ENCODE measurements at places on chromosomes 6 and 20.

DNA sequence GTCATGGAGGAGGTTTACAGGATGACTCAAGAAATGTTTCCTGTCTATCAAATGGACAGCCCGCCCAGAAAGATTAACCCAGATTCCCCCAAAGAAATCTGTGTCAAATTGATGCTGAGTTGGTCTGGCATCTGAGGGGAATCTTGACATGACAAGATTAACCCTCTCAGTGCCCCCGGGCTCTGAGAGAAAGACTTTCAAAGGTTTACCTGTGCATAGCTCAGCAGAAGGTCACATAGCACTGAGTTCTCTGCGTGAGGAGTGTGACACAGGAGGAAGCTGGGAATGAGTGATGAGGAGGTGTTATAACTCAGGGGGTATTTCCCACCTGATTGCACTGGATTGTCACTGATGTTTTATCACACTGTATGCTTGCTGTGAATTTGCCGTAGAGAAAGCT is 601.2 kb downstream of the DHX35 start:
- no peak for DNase-seq

- no peak for DNase-seq
Measured at GRCh38 chr6:166927240-166927934, 29.0 kb downstream of the RNASET2 start.

GRCh38 chr6:167481307-167481926 is 156.5 kb downstream of the TTLL2 start:
- no peak for DNase-seq

GRCh38 chr6:80467408-80467807 is 360.9 kb downstream of the BCKDHB start:
- no peak for DNase-seq

DNA sequence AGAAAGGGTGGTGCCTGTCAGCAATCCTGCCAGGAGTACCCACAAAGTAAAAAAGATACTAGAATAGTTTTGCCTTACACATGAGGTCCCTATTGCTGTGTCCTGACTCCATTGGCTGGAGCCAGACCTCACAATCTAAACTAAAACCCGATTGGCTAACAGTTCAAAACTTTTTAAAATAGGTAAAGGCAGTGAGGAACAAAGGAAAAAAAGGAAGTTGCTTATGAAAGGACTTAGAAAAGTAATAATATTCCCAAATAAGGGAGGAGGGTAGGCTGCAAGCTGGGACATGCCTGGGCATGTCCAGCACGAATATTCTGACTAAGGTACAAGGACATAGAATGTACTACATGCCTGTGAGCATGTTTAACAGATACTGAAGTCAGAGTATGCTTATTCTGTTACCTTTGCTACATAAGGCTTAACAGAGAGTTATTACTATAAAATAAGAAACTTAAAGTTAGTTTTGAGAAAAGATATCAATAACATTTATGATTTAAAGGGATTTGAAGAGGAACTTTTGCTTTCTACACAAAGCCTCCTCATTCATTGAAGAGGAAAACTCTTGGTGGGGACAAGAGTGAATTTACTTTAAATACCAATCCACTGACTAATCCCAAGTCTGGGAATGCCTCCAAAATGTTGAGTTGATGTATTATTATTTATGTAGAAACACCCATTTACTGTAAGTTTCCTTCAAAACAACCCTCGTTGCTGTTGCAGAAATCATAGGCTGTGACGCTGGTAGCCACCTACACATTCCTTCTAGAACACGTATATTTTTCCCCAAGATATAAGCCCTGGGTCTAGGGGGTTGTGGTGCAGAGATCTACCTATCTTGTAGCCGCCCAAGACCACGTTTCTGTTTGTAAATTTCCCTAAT is 8.2 kb upstream of the MTHFD1L start:
- peak; percentile 99 for DNase-seq

DNA sequence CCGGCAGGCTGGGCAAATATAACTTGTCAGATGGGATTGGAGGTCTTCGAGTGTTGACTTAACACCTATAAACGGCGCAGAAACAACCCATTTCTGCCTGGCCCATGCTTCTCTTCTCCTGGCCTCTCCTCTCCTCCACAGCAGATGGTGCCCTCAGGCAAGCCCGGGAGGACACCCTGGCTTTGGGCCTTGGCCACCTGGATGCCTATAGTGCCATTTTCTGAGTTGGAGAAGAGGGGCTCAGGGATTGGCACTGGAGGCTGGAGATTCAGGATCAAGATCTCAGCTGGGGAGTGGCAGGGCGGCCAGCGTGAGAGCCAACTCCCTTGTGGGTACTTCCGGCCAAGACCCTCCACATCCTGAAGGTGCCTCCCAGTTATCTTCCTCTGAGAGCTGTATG is 211.9 kb upstream of the PMEPA1 start:
- DNase-seq, result no peak

DNA sequence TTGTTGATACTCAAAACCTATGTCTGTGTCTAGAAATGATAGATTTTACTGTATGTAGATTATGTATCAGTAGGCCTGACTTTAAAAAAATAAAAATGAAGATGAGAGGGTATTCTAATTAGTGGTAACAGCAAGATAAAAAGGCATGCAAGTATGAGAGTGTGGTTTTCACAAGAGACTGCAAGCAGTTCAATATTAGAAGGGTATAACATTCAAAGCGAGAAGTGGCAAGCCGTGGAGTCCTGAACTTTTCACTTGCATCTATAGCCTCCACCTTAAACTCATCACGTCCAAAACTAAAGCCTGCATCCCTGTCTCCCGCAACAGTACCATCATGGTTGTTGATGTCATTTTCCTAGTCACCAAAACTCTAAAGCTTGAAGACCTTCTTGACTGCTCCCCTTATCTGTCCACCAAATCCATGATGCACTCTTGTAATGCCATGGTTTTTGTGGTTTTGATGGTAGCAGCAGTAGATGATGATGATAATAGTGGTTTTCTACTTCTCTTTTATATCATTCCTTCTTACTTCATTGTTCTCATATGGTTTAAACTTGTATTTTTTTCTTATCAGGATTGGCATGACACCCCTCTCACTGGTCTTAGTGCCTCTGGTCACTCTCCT is 9.2 kb upstream of the CGA start:
- DNase-seq, result no peak

DNA sequence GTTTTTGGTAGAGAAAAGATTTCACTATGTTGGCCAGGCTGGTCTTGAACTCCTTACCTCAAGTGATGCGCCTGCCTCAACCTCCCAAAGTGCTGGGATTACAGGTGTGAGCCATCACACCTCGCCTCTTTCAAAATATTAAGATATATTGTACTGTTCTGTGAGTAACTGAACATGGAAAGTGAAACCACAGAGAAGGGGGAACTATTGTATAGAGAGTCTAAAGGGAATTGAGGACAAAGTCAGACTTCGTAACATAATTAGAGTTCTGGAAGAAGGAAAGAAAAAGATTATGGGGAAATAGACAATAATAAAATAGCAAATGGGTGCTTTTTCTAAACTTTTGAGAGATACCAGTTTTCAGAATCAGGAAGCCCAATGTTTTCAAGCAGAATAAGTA is 17.4 kb upstream of the AKAP7 start:
- no peak for DNase-seq

GRCh38 chr6:3372912-3373554 is 83.8 kb downstream of the SLC22A23 start:
- DNase-seq, result no peak

DNA sequence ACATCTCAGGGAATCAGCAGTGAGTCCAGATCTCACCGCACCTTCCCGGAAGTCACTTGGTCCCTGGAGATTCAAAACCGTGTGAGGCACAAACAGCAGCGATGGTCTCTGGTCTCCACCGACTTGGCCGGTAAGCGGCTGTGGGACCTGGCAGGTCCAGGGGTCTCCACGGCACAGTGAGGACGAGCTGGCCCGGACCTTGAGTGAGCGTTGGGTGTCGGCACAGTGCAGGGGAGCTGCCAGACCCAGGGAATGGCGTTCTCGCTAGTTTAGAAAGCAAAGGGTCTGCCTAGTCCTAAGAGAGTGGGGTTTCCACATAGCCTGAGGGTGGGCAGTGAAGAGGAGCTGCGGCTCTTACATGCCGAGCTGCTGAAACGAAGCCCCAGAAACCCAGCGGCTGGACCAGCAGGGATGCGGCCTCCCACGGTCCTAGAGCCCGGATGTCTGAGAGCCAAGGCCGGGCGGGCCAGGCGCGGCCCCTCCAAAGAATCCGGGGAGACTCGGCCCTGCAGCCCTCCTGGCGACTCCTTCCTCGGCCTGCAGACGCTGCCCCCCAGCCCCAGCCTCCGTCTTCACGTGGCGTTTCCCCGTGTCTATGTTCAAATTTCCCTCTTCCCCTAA is 185.0 kb downstream of the ERMARD start:
- no peak for DNase-seq

DNA sequence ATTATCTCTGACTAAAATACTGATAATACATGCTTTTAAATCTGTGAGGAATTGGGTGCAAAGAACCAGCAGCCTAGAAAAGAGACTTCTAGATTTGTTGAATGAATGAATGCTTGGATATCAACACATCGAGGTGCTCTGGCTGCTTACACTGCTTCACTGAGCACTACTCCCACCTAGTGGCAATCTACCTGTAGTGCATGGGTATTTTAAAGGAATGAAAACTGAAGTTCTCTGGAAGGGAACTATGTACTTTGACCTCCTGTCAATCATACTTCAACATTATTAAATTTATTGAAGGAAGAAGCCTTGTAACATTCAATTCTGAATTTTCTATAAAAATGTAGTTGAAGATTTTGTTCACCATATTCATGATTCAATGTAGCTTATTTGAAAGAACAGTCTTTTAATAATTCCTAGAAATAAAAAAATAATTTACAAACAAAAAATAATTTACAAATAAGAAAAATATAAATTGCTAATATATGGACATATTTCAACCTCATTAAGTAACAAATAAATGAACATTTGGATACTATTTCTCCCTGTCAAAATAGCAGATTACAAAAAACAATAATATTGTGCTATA is 111.2 kb upstream of the MMS22L start:
- peak; percentile 78 for DNase-seq

DNA sequence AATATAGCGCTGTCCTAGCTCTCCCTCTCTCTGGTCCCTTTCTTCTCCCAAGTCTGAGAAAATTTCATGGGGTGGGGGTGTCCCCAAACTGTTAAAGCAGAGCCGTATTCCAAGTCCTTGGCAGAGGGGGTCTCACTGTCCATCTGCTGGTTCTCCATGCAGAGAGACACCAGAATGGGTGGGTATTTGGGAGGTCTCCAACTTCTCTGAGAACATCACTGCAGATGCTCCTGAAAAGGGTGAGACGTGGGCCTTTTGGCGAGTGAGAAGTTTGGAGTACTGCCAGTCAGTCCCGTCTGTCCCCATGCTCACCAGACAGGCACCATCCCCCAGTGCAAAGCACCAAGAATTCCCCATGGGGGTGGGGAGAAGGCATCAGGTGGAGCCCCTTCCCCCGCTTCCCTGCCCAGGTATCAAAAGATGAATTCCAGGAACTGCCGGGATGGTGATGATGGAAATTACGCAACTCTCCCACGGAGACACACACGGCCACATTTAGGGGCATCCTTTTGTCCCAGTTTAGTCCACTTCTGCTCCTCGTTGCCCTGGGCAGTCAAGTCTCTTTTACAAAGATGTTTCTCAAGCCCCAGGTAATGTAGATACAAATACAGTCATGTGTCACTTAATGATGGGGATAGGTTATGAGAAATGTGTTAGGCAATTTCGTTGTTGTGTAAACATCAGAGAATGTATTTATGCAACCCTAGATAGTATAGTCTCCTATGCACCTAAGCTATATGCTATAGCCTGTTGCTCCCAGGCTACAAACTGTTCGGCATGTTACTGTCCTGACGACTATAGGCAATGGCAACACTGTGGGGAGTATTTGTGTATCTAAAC is 73.4 kb upstream of the SRSF6 start:
- DNase-seq, result no peak

- DNase-seq, result no peak
Measured at GRCh38 chr6:96302991-96303390, 218.6 kb upstream of the UFL1 start.

DNA sequence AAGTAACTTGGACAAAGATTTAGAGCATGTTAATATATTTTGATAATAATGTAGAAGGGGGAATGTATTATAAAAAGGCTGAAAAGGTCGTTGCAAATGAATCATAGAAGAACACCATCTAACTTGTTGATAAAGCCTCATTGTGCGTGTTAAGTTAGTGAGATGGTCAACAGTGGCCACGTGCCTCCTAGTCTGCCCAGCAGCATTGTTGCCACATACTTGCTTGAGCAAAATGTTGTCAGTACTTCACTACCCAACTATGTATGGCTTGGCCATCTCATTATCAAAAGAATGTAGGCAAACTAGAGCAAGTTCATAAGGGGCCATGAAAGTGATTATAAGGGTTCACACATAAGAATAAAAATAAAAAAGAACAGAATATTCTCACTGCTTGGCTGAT is 84.6 kb downstream of the PHACTR1 start:
- no peak for DNase-seq

- DNase-seq, result peak; percentile 2
Measured at GRCh38 chr20:20318365-20319161, 49.3 kb upstream of the INSM1 start.

DNA sequence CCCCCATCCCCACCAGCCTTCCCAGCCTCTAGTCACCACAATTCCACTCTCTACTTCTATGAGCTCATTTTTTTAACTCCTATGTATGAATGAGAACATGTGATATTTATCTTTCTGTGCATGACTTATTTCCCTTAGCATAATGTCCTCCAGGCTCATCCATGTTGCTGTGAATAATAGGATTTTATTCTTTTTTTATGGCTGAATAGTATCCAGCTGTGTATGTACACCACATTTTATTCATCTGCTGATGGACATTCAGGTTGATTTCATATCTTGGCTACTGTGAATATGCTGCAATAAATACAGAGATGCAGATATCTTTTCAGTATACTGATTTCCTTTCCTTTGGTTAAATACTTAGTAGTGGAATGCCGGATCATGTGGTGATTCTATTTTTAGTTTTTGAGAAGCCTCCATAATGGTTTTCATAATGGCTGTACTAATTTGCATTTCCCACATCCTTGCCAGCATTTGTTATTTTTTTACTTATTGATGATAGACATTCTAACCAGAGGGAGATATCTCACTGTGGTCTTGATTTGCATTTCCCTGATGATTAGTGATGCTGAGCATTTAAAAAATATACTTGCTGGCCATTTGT is 194.9 kb downstream of the PACRG start:
- DNase-seq, result no peak

DNA sequence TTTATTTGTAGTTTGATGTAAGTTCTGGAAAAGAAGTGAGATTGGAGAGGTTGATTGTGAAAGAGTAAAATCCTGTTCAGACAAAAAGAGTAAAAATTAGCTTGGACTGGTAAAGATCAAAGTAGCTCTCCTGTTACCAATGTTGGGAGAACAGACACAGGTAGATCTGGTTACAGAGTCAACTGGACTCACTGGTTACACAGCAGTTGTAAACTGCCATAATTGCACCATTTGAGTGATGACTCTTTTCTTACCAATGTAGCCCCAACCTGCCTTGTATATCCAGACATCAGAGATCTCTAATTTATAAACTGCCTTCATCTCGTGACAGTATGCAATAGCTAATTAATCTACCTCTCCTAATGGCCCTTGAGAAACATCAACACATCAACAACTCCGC is 165.6 kb upstream of the PRSS16 start:
- DNase-seq, result no peak

Data from choroid plexus epithelial cell (primary cell).